ENCODE measurements at places on chromosomes 3 and 15. TPM values are rescaled to one million over a fixed set of nuclear protein-coding genes. Genes with fewer than 3 reads are reported as not detected.

DNA sequence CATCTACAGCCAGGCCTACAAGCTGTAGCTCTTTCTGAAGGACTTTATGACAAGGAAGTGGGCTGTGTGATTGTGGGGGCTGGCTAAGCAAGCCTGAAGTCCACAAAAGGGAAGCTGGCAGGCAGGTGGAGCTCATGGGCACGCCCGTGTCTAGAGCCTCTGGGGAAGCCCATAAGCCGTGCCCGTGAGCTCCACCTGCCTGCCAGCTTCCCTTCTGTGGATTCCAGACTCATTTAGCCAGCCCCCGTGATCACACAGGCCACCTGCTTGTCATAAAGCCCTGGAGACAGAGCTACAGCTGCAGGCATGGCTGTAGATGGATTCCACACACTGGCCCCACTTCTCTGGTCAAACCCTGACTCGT is 15.2 kb downstream of the EFCC1 start:
- DNase-seq: no peak

DNA sequence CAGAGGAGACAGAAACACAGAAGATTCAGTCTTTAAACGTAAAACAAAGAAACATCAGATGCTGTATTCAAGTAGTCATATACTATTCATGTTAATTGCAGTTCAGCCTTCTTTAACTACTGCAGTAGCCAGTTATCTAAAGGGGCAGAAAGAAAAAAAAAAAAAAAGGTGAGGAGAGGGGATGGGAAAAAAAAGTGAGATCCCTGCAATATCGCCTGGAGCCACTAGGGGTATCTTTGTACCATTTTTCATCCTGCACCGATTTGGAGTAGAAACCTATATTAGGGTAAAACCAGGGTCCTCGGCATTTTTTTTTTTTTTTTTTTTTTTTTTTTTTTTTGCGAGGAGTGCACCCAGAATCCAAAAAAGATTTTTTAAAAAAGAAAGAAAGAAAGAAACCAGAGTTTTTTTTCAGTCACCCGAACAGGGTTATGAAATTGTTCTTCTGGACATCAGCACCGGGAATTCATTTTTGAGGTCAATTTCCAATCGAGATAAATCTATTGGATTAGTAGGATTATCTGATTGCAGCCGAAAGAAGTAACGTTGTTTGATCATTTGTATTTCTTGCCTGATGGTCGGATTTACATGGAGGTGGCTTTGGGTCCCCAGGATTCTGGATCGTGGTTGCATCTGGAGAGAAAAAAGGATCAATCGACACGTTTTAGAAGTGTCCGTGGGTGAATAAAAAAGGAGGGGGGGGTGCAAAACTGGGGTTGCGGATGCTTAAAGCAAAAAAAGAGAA is 186.7 kb downstream of the NLGN1 start:
- DNase-seq: no peak

- peak; percentile 43 for DNase-seq
Observed at GRCh38 chr3:31704591-31705179, 172.0 kb downstream of the STT3B start.

GRCh38 chr3:71219744-71220638 is 363.5 kb downstream of the FOXP1 start:
- DNase-seq: no peak

GRCh38 chr3:118778201-118778600 is 256.4 kb downstream of the IGSF11 start:
- DNase-seq: peak; percentile 23

GRCh38 chr15:63195569-63196015 is 6.2 kb downstream of the RAB8B start:
- no peak for DNase-seq

DNA sequence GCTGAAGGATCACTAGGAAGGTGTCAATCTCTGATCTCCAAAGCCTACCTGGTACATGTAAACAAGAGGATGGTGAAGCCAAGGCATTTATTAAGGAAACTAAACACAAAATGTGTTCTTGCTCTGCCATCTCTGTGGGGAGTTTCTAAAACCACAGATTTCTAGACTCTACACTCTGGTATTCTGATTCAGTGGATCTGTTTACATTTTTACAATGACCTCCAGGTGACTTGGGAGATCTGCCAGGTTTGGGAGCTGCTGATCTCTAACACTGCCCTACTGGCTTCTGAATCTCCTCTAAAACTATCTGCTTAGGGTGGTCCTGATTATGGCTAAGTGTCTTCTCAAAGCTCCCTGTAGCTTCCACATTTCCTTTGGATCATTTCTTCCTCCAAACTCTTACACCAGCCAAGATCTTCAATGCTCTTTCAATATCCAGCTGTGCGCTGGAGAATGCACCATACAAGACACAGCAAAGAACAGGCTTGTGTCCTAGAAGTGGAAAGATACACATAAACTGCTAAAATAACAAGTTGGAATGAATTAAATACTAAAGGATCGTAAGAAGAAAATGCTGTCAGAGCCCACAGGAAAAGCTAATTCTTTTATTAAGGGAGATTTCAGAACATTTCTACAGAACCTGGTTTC is 72.7 kb downstream of the GREM1 start:
- no peak for DNase-seq

GRCh38 chr3:47469616-47470015 is 6.1 kb downstream of the SCAP start:
- peak; percentile 56 for DNase-seq

Gene CCR2
- total RNA-seq: not detected
